A549 treated with AZD2906 at 1 μM for 4 hours (cell line): ENCODE measurements at places on chromosomes 7 and 10. TPM values are rescaled to one million over a fixed set of nuclear protein-coding genes. Genes with fewer than 3 reads are reported as not detected.

The MALRD1 gene
- total RNA-seq, result not detected in 5 replicates

The CSGALNACT2 gene
- 9.7 to 13.7 TPM (median 11.7 TPM) in 5 replicates for total RNA-seq

The LBX1 gene
- not detected in 5 replicates for total RNA-seq

The CYP2W1 gene
- total RNA-seq, result not detected in 5 replicates

The GIMAP6 gene
- not detected in 5 replicates for total RNA-seq

The CLEC5A gene
- total RNA-seq, result not detected in 5 replicates

The MBL2 gene
- total RNA-seq, result not detected in 5 replicates
